ENCODE measurements at places on chromosomes 11 and 22.

- DNase-seq, result no peak
Observed at GRCh38 chr11:76605338-76606074, 65.0 kb downstream of the LRRC32 start.

DNA sequence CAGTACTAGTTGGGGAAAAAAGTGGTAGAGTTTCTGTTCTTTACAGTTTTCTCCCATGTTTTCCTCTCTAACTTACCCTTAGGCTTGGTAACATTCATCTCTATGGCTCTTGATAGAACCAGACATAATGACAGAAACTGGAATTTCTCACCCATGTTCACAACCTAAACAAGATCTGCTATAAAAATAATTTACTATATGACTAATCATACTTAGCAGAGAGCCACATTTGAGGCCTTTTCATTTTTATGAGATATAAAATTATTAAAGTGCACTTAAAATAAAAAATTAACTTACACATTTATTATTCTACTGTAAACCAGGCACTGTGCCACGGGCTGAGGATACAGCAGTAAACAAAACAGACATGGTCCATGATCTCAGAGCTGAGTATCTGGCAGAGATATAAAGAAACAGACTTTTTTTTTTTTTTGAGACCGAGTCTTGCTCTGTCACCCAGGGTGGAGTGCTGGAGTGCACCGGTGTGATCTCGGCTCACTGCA, 98.1 kb downstream of the GAB2 start:
- DNase-seq, result peak; percentile 69

GRCh38 chr11:120308081-120308480, 17.0 kb upstream of the TLCD5 start:
- DNase-seq, result no peak

- DNase-seq, result no peak
Observed at GRCh38 chr11:77819921-77820564, 479 bp downstream of the RSF1 start.

- no peak for DNase-seq
Observed at GRCh38 chr11:116716621-116717020, 56.2 kb downstream of the BUD13 start.

DNA sequence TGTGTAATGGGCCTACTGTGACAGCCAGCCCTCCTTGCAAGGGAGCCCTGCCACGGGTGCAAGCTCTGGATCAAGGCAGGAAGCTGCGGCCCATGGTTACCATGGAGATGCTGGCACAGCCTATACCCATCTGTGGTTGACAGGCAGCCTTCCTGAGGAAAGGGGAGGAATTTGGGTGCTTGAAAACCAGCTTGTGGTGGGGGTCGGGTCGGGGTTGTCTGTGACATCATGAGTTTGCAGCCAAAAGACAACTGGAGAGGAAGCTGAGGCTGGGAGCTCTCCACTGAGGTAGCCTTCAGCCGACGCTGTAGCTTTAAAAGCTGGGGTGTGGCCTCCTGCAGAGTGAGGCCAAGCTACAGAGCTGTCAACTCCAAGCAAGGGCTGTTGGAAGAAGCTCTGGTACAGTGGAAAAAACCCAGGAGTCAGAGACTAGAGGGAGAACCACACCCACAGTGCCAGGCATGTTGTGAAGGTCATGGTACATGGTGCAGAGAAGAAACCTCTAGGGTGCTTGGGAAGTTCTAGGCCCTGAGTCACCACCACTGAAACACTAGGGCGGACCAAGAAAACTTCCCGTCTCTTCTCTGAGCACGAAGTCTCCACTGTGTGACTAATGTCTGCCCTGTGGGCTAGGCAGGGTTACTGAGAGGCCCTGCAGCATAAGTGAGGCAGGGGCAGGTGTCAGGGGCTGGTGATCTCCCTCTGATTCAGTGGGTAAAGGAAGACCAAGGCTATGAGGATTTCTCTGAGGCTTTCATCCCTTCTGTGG, 10.8 kb upstream of the LDHA start:
- no peak for DNase-seq

- no peak for DNase-seq
Observed at GRCh38 chr22:21861264-21861848, 6.1 kb downstream of the MAPK1 start.

DNA sequence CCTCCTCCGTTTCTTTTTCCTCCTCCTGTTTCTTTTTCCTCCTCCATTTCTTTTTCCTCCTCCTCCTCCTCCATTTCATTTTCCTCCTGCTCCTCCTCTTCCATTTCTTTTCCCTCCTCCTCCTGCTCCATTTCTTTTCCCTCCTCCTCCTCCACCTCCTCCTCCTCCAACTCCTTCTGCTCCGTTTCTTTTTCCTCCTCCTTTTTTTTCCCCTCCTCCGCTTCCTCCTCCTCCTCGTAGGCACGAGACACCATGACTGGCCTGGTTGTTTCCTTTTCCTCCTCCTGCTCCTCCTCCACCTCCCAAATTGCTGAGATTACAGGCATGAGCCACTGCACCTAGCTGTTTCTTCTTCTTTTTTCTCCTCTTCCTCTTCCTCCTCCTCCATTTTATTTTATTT, 25.6 kb upstream of the DRICH1 start:
- DNase-seq, result no peak

- DNase-seq, result no peak
Observed at GRCh38 chr22:40627612-40628011, 8.9 kb downstream of the MRTFA start.

DNA sequence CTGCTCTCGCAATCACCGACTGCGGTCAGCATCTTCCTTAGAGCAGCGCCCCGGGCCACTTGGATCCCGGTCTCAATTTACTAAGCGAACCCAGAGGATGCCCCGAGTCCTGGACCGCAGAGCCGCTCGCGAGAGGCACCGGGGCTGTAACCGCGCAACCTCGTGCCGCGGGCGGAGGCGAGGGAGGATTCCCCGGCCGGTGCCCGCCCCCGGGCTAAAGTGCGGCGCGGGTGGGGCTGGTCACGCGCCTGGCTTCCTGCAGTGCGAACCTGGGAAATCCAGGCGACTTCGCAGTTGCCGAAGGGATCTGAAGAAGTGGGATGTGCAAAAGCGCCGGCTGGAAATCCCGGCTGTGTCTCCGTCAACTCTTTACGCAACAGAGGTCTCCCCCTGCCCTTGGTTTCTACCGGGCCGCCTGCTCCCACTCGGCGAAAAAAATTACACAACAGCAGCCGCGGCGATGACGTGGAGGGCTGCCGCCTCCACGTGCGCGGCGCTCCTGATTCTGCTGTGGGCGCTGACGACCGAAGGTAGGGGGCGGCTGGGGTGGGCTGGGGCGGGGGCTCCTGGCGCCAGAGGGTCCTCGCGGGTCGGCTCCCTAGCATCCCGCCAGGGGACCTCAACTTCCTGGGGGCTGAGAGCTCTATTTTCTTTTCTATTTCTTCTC, at the start of gene NCR3LG1:
NCR3LG1 (plus strand) TSS at position 291 of the 667 bp plus-strand sequence; CDS start at position 461, 170 bp downstream.
- no peak for DNase-seq
